ENCODE measurements at places on chromosomes 6 and 20.

- no peak for DNase-seq
Measured at GRCh38 chr20:43375591-43375990, 82.1 kb upstream of the SRSF6 start.

DNA sequence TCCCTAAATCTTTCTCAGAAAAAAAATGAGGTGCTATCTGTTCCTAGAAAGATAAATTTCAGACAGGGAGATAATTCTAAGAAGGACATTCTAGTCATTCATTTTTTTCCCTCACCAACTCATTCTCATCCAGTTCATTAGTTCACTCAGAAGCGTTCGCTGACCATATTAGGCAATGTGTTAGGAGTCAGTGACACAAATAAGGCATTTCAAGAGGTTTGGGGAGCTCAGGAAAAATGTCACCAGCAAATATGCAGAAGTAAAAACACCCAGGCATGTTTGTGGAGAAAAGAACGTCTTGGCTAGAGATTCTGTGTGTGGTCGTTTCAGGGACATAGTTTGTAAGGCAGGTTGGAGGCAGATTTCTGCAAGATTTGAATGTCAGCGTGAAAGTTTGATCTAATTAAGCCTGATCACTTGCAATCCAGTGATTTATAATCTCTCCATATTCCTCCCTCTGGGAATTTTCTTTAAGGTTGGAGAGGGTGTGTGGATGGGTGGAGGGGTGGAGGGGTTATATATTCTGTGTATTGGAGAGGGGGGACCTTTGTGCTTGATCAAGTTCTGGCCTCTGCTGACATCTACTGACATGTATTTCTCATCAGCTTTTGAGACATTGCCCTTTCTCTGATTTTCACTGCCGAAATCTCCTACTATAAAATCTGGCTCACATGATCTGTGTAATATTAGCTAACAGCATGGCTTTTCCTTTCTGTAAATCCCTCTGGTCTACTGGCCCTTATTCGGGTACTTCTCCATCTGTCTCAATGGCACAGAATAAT is 3.6 kb downstream of the MYCT1 start:
- DNase-seq, result no peak

DNA sequence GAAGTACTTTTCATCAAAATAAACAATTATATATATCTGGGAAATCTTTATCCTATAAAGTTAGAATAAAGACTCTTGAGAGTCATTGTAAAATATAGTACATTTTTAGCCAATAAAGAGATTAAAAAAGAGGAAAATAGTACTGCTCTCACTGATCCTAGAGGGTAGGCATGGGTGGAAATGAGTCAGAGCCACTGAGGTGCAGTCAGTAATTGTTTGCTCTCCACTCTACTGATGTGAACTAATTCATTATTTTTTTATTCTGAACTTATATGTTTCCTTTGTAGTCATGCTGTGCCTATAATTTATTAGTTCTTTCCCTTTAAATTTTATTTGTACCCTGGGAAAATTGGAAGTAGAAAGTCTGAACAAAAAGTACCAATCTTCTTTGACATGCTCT is 1359.4 kb upstream of the GJE1 start:
- DNase-seq, result no peak

GRCh38 chr6:26116267-26116666 is 29.0 kb downstream of the HFE start:
- DNase-seq, result no peak

GRCh38 chr20:33721391-33722140 is 1.5 kb upstream of the PXMP4 start:
- no peak for DNase-seq

- no peak for DNase-seq
Measured at GRCh38 chr6:43753570-43754183, 16.3 kb upstream of the VEGFA start.

DNA sequence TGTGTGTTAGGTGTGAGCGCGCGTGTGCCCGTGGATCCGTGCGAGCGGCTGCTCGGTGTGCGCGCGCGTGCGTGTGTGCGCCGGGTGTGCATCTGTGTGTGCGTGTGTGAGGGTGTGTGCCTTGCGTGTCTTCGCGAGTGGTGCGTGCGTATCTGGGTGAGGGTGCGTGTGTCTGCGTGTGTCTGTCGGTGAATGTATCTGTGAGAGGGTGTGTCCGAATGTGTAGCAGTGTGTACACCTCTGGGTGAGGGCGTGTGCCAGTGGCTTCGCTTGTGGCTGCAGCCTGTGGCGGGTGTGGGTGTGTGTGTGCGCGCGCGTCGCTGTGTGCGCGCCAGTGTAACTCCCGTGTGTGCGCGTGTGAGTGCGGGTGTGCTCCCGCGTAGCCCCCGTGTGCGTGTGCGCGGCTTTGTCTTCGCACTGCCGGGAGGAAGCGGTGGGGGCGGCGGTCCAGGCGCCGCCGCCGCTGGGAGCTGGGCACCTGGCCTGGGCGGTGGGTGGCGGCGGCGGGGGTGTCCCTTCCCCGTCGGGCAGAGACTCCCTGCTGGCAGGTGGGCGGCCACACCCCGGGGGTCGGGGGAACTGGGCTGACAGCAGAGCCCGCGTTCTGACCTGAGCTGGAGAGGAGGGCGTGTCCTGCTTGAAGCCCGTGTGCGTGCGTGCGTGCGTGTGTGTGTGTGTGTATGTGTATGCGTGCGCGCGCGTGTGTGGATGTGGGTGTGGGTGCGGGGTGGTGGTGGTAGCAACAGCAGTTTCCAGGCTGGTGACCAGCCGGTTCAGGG is 61.3 kb upstream of the EPB41L1 start:
- DNase-seq, result no peak

DNA sequence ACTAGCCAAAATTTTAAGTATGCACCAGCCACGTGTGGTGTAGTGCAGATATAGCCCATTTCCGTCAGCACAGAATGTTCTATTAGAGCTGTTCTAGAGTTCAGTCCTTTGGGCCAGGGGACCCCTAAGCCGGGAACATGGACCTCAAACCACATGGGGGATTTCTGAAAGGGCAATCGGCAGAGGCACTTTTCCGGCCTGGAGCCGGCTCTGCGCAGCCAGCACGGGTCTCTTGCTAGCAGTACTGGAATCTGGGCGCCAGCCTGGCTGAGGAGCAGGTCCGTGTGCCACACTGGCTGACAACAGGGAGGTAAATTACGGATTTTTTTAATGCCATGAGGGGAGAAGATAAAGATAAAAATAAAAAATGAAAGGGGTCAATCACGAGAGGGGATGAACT is 120.5 kb downstream of the SULF2 start:
- DNase-seq, result no peak

DNA sequence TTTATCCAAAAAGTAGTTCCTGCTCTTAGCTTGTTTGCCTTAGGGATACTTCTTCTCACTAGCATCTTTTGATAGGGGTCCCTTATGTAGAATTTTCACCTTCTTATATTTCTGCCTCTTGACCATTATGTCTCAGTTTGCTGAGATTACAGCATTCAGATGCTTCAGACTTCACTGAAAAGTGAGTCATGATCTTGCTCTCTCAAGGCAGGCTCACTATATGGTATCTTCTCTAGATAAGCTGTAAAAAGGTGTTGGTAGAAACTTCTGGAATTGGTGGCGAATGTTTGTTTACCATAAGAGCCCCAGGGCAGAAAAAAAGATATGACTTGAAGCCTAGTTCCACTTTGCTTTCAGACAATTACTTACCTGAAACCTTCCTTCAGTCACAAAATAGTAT is 19.7 kb downstream of the GTPBP2 start:
- no peak for DNase-seq

DNA sequence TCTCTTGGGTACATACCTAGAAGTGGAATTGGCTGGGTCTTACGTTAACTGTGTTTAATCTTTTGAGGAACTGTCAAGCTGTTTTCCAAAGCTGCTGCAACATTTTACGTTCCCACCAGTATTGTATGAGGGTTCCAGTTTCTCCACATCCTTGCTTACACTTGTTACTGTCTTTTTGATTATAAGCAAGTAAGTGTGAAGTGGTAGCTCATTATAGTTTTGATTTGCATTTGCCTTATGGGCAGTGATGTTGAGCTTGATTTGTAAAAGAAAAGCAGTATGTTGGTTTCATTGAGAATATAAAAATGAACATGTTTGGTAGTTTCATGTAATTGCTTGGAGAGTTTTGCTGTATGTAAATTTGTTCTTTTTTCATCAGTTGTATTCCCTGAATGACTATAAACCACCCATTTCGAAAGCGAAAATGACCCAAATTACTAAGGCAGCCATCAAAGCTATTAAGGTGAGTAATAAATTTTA is 40.4 kb downstream of the SCAF8 start:
- DNase-seq, result no peak

GRCh38 chr6:120938164-120938875 is 396.0 kb downstream of the TBC1D32 start:
- DNase-seq, result no peak

- DNase-seq, result no peak
Measured at GRCh38 chr6:15287670-15288375, 42.0 kb downstream of the JARID2 start.

GRCh38 chr6:108348655-108349349 is 53.9 kb downstream of the AFG1L start:
- no peak for DNase-seq

- DNase-seq, result no peak
Measured at GRCh38 chr20:36775826-36776225, 2.3 kb upstream of the DSN1 start.

- peak; percentile 28 for DNase-seq
Measured at GRCh38 chr6:25042536-25042935, 106.8 kb upstream of the RIPOR2 start.

GRCh38 chr6:3566812-3567211 is 110.0 kb upstream of the SLC22A23 start:
- no peak for DNase-seq

DNA sequence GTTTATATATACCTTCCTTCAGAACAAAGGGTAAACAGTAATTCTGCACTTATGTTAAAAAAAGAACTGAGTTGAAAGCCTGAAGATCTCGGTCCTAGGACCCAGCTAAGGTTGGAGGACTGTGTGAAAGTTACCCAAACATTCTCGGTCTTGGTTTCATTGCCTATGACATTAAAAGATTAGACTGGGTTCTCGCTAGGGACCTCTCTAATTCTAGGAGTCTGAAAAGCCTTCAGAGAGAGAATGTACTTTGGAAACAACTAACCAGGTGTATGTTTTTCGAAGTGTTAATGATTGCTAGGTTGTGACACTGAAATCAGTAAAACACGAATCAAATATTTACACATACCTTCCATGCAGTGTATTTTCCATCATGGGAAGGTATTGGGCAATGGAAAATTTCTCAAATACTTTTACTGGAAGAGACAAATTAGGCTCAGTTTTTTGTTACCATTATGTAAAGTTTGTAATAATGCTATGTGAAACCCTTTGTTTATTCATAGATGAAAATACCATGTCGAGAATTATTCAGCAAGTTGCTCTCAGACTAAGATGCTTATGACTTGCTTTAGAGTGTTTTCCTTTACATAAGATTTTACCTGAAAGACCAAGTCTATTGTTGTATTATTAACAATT is 113.7 kb upstream of the LOC128125822 start:
- no peak for DNase-seq

DNA sequence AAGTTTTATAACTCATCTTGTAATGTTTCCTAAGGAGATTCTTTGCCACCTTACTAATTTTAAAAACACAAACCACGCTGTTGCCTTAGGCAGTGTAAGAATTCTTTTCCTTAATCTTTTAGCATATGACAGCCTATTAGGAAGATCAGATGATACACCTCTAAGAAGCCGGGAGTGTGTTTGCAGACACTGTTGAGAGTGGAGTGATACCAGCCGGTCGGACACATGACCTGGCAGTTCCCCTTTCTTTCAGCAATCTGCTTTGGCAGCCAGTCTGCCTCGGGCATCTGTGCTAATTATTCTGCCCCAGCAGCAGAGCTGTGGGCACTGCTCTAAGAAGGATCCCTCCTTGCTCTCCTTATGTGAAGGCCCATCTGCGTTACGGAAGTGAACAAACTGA is 50.9 kb downstream of the PLCB4 start:
- no peak for DNase-seq

DNA sequence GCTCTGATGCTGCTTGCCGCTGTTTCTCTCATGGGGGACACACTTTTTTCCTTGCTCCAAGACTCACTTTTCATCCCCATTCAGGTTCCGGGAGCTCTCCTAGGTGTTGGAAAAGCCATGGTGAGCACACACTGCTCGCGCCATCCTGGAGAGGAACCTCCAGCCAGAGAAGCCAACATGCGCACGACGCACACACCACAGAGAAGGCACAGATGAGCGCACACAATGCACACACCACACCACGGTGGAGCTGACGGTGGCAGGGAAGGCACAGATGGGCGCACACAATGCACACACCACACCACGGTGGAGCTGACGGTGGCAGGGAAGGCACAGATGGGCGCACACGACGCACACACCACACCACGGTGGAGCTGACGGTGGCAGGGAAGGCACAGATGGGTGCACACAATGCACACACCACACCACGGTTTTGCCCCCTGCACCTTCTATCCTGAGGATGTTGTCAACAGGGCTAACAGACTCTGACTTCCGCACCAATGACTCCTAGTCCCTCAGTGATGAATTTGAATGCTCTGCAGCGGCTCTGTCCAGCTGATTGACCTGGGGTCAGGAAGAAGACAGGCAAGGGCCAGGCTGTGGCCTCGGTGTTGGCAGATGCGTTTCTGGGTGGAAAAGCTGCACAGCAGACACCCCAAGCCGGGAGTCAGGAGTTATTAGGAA is 154.7 kb downstream of the ERMARD start:
- no peak for DNase-seq

- no peak for DNase-seq
Measured at GRCh38 chr6:168825226-168826077, 384.5 kb downstream of the SMOC2 start.

DNA sequence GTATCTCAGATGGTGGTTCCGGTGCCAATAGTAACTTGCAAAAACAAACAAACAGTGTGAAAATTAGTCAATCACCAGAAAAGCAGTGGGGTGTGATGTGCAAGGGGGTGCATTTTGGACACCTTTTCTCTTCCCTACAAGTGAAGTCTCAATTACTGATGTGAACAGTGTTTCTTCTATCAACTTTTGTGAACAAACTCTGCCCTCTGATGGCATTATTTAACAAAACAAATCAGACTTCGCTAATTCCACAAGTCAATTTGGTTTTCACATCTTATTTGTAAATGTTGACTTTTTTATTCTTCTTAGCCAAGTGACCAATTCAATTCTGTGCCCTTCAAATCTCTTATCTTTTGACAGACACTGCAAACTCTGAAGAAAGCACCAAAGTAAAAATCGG is 212.2 kb downstream of the UST start:
- DNase-seq, result no peak

GRCh38 chr6:33116841-33117711 is 41.3 kb downstream of the HLA-DPB1 start:
- no peak for DNase-seq

DNA sequence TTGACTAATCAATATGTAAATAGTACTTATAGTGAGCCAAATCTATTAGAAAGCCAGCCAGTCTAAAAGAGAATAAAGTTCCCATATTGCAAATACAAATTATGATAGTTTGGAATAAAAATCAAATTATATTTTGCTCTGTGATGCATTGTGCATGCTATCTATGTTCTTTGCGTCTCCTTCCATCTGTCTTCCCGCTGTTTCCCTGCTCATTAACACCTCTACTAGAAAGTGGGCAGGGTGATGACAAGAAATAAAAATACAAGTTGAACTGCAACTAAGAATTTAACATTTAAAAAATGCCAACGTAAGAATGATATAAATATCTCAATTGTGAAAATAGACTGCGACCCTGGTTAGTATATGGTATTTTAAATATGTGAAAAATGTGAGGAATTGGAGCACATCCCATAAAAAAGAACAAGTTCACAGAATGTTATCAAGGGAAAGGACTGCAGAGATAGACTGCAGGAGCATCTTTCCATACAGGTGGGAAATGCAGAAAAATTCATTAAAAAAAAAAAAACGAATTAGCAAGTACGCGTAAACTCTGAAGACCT is 157.6 kb upstream of the PDE7B start:
- no peak for DNase-seq
